ENCODE measurements at places on chromosomes 5 and 9.

GRCh38 chr5:95673081-95673480, 9.7 kb downstream of the SPATA9 start:
- DNase-seq = no peak

- DNase-seq = no peak
These were observed 123.2 kb upstream of the FBXL7 start for GRCh38 chr5:15376803-15377202.

GRCh38 chr5:14810282-14810681, 61.3 kb downstream of the ANKH start:
- no peak for DNase-seq

GRCh38 chr9:135476561-135477355, 2.8 kb upstream of the PPP1R26 start:
- DNase-seq = no peak

DNA sequence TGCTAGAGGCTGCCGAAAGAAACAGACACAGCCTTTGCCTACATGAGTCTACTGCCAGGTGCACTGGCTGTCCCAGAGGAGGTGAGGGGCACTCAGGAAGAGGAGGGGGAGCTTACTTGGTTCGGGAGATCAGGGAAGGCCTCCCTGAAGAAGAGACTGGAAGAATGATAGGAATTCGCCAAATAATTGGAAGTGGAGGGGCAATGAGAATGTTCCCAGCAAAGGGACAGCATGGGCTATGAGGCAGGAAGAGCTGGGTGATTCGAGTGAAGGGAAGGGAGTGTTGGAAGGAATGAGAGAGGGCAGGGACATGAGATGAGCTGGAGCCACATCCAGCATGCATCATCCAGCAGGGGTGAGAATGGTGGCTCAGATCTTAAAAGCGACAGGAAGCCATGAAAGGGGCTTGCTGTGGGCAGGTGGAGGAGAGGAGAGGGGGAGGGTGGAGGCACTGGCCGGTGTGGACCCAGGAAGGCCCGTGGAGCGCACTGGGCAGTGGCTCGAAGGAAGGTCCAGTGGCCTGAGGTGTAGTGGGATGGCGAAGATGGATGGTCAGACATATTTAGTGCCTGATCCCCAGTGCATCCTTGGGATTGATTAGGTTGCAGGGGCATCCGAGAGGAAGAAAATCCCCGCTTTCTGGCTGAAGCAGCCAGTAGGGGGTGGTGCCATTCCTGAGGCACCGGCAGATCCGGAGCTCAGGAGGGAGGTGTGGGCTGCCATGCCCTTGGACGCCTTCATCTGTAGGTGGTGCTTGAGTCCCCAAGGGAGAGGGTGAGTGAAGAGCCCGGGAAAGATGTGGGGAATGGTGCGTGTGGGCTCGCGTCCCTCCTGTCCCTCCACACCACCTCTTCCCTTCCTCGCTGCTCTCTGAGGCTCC, 53.5 kb upstream of the GARNL3 start:
- no peak for DNase-seq

- no peak for DNase-seq
These were observed 347.1 kb downstream of the EBF1 start for GRCh38 chr5:158752656-158752973.

DNA sequence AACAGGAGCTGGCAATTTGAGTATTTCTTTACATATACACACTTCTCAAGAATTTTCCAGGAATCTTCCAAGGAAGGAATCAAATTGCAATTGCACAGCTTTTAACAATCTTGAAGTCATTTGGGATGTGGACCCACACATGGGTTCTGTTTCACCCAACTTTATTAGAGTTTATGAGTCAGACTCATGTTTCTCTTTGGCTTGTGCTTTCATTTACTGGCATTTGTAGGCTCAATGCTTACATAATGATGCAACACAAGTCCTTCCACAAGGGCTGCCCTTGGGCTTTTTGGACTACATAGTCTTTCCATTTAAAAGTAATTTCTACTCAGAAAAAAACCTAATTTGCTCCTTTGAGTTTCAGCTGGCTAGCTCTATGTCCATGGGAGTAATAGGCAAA, 4.6 kb upstream of the CDC37L1 start:
- no peak for DNase-seq
